Fibroblast of lung (primary cell): ENCODE measurements at places on chromosomes 2 and 18.

GRCh38 chr2:11539317-11540147 is 5.7 kb downstream of the GREB1 start:
- DNase-seq = no peak

DNA sequence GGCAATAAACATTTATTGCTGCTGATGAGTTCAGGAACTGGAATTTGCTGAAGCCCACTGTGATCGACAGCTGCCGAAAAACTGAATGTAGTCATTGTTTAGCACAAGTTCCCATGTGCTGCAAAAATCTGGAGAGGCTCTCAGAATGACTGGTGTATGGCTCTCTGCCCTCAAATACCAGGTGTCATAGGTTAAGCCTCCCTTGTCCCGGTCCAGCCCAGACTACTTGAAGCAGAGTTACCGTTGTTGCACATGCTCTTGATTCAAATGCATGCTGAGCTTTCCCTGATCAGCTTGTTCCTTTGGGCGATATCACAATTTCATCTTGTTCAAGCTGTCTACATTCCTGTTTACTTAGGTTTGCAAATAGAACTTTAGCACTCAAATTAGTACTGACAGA is 625.2 kb downstream of the CPS1 start:
- DNase-seq = peak; percentile 23

DNA sequence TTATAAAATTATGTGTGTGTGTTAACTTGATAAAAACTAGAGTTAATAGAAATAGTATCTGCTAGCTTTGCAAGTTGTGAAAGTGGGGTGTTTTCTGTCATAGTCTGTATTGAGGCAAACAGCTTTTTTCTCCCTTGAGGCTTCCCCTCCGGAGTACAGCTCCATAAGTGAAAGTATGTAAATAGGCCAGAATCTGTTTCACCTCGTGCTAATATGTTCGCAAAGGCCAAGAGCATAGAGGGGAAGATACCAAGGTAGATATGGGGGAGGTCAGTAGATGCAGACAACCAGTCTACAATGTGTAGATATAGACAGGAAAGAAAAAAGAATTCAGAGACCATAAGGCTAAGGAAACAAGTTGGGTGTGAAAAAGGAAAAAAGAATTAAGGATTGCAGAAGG is 72.9 kb downstream of the PTRHD1 start:
- DNase-seq = no peak

- no peak for DNase-seq
Observed at GRCh38 chr18:37572736-37573135, 7.1 kb upstream of the CELF4 start.

GRCh38 chr18:6056171-6056910 is 161.0 kb upstream of the TMEM200C start:
- DNase-seq = peak; percentile 65

GRCh38 chr2:234195516-234195915 is 145.0 kb downstream of the SPP2 start:
- no peak for DNase-seq

DNA sequence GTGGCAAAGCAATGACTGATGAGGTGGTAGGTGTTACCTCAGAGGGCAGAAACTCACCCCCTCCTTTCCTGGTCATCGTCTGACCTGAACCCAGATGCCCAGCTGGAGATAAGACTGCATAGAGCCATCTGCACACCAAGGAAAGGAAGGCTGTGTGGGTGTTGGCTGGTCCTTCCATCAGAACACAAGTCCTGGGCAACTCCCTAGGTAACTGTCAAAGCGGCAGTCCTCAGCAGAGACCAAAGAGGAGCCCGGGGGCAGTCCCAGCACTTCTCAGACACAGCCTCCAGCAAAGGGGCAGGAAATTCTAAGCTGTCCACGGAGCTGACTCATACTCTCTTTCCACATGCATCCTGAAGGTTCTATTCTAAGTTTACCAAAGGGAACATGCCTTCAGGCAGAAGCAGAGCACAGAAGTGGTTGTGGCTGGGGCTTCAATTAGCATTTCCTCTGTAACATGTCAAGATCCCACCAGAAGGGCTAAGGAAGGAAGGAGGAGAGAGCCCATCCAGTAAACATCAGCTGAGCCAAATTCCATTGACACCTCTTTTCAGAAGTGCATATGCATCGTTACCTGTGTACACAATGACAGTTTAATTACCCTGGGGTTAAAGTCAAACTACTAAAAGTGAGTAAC is 54.7 kb downstream of the SPRED2 start:
- peak; percentile 88 for DNase-seq

- peak; percentile 76 for DNase-seq
Observed at GRCh38 chr2:8636721-8637636, 44.9 kb upstream of the ID2 start.

GRCh38 chr2:143792602-143793001 is 663.4 kb downstream of the ARHGAP15 start:
- DNase-seq = no peak

GRCh38 chr2:182864949-182865570 is 1.4 kb downstream of the FRZB start:
- DNase-seq = no peak

DNA sequence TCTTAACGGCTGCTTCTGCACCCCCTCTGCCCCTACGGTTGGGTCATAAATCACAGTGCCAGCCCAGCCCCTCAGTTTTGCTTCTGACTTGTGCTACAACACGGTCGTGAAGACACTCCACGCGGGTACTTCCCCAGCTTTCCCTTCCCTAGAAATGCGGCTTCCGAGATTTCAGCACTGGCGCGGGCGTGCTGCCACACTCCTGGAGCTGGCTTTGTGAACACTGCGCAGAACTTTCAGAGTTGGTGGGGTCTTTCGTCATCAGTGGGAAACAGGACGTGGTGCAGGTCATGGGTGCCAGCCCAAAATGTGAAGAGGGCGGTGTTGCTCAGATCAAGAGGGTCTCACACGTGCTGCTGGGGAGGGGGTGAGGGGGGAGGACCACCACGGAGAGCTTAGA is 733.0 kb upstream of the SALL3 start:
- DNase-seq = no peak

- peak; percentile 33 for DNase-seq
Observed at GRCh38 chr2:72999729-73000725, 71.5 kb downstream of the SFXN5 start.

GRCh38 chr2:112833976-112834375 is 2.6 kb downstream of the IL1B start:
- no peak for DNase-seq

DNA sequence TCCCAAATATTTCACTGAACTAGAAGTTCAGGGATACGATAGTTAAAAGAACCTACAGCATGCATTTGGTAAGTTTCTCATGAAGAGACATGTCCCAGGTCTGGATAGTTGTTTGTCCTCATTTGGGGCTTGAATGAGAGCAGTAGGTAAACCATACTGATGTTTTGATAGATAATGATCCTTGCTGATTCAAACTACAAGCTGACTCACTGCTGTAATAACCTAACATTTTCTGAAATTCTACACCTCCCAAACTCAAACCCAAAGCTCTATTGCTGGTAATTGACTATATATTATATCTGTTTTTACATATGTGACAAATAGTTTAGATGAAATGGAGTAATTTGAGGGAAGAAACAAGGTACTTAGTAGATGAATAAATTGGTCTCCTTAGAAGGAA is 154.1 kb upstream of the BOD1L2 start:
- peak; percentile 18 for DNase-seq

GRCh38 chr18:75203416-75204268 is 5.3 kb downstream of the PTGR3 start:
- DNase-seq = no peak

DNA sequence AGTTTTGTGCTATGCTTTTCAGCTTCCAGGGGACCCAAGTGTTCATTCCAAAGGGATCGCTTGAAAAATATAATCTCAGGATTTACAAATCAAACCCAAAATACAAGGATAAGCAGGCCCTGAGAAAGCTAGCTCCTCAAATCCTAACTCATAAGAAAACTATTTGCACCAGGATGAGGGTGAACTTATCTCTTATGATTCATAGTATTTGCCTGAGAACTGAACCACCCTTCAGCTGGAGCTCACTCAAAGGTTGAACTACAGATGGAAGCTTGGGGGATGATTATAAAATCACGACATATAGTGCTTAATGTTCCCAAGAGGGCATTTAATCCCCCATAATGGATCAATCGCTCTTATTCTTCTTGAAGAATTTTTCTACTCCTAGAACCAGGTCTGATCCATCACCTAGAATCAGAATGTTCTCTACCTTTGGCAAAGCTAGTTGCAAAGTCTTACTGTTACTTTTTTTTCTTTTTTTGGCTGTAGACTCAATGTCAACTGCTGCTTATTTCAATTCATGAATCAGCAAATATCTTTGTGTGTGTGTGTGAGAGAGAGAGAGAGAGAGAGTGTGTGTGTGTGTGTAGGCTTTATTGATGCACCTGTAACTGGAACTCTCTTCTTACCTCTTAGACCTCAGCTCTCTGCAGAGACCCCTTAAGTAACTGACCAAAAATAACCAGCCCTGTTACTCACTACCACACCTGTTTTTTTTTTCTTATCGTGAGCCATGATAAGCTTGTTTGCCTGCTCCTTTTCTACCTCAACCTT is 44.8 kb downstream of the ARL4C start:
- DNase-seq = peak; percentile 98

GRCh38 chr2:25323042-25323514 is 18.6 kb downstream of the DNMT3A start:
- peak; percentile 49 for DNase-seq

- peak; percentile 51 for DNase-seq
Observed at GRCh38 chr2:48944956-48945355, 189.4 kb upstream of the LHCGR start.

DNA sequence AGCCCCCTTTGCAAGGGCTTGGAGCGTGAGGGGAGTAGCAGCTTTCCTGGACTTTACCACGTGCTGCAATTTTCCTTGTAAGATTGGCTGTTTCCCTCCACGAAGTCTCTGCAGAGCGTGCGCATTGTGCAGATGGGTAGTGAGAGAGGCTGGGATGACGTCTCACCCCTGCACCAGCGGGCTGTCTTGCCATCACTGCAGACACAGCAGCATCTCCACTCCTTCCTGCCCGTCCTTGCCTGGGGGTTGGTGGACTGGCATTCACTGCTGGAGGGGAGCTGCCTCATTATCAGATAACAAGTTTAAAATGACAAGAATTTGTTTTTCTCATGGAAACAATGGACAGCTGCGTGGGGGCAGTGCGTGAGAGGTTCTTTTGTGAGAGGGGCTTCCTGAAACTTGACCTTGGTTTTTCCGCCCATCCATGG is 45.3 kb upstream of the HS6ST1 start:
- peak; percentile 27 for DNase-seq

DNA sequence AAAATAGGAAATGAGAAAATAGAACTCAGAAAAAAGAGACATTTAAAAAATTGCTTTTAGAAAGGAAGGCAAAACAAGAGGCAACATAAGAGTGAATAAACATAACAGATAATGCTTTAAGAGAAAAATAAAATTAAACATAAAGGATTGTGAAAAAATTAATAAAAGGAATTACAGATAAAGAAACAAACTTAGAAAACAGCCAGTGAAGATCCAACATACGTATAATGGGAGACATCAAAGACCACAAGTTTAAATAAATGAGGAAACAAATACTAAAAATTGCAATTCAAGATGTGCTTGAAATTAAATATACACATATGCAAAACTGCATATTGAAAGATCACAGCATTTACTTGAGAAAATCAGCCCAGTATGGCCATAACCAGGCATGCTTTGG is 448.9 kb downstream of the NBAS start:
- DNase-seq = peak; percentile 52

DNA sequence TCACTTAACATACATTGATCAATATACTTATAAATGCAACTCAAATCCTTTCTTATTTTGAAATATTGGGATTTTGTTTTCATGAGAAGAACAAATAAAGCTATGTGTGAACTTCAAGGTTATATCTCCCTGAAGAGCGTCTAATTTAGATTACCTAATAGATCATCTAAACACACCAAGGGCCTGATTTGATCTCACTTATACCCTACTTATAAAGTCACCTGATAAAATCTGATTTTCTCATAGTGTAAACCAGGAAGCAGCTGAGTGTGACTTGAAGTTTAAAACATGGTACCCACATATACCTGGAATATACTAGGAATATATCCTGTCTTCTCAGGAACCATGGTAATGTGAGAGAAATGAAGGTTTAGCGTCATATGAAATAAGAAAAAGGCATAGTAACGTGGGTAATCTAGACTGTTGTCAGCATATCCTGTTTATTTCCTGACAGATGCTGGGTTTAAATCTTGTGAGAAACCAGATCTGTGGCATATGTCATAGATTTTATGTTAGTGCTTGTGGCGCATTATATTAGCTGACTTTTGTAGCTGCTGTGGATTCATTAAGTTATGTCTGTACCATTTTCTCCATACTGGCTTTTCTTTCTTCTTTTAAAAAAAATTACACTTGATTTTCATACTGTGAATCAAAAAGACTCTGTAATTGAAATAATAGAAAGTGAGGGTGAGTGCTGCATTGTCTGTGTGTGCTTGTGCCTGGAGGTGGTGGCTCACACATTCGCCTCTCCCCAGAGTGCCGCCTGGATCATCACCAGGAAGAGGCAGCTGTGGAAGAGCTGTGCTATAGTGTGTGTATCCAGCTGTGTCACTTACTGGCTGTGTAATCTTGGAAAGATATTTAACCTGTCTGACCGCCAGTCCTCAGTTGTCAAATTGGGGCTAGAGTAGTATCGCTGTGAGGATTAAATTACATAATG is 164.0 kb downstream of the MYO3B start:
- no peak for DNase-seq

- no peak for DNase-seq
Observed at GRCh38 chr2:30948857-30949256, 141.6 kb upstream of the CAPN13 start.

GRCh38 chr2:175726223-175726622 is 275.8 kb downstream of the LNPK start:
- DNase-seq = peak; percentile 79

DNA sequence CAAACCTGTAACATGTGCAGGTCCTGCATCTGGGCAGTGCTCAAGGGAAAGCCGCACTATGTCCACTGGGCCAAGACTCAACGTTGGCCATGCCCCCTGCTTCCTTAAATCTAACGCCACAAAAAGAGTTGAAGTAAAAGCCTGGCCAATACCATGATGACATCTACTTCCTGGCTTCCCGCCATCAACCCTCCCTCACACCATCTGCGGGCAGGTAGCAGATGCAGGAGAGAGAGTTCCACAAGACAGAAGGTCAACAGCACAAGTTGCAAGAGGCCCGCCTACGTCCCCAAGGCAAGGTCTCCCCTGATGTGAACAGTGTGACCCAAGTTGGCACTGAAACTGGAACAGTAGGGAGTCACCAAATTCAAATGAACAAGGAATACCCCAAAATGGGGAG is 48.4 kb downstream of the ABCG8 start:
- DNase-seq = no peak
